Activated CD4-positive, alpha-beta T cell treated with anti-CD3 and anti-CD28 coated beads for 1 hour (primary cell): ENCODE measurements at places on chromosomes 12 and 14.

- DNase-seq, result no peak
Observed at GRCh38 chr12:26369588-26369987, 174.2 kb downstream of the SSPN start.

GRCh38 chr14:54838931-54839512, 63.6 kb downstream of the GCH1 start:
- no peak for DNase-seq

DNA sequence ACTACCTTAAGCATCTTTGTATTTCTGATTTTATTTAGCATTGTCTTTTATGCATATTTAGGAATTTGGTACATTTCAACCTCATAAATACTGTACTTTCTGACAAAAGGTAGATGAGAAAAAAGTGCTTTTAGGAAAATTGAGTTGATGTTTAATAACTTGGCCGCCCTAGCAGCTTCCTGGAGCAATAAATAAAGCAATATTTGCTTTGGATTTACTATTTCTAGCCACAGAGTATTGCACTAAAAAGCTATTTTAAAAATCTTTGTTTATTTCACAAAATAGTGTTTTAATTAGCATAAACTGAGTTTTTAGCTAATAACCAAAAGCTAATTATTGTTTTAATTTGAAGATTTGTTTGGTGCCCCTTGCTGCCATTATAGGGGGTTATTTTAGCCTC, 9.5 kb downstream of the PAPOLA start:
- DNase-seq, result no peak

- no peak for DNase-seq
Observed at GRCh38 chr12:581321-581720, 81.9 kb downstream of the NINJ2 start.

DNA sequence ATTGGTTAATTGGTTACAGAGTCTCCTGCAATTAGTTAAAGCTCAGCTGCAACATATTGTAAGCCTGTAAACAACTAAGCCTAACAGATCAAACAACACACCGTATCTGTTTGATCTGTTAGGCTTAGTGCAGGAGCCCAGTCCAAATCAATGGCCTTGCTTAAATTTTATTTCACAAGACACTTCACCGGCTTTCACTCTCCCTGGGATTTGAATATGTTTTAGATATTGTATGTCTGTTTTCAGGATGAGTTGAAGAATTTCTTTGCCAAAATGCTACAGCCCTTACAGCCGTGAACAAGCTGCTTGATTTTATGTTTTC, 5.5 kb upstream of the RNASE1 start:
- DNase-seq, result no peak

DNA sequence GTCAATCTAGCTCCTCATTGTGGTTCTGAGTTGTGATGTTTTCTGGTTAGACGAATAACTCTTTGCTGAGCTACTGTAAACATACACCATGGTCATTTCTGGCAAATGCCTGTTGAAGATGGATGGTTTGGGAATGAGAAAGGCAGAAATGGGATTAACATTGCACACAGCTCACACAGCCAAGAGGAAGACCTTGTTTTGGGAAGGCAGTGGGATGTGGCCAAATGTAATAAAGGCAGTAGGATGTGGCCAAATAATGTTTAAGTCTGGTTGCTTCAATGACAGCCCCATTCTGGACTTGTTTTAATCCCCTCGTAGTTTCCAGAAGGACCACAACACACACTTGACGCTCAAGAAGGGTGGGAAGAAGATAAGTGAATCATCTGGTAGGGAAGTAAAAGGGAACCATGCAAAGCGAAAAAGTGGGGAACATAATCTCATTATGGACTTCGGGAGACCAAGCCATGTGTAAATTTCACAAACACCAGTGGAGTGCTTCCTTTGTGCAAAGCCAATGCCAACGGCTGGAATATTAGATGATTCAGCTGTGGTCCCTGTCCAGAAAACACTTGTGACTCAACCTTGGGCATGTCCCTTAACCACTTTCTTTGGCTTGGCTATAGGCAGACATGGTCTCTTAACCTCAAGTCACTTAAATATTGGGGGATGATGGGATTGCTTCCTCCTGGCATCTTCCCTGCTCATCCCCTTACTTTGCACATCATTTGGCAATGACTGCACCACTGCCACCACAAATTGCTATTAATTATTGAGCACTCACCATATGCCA, 284.4 kb upstream of the CRY1 start:
- no peak for DNase-seq

GRCh38 chr12:118741194-118741593, 240.1 kb upstream of the SRRM4 start:
- no peak for DNase-seq

DNA sequence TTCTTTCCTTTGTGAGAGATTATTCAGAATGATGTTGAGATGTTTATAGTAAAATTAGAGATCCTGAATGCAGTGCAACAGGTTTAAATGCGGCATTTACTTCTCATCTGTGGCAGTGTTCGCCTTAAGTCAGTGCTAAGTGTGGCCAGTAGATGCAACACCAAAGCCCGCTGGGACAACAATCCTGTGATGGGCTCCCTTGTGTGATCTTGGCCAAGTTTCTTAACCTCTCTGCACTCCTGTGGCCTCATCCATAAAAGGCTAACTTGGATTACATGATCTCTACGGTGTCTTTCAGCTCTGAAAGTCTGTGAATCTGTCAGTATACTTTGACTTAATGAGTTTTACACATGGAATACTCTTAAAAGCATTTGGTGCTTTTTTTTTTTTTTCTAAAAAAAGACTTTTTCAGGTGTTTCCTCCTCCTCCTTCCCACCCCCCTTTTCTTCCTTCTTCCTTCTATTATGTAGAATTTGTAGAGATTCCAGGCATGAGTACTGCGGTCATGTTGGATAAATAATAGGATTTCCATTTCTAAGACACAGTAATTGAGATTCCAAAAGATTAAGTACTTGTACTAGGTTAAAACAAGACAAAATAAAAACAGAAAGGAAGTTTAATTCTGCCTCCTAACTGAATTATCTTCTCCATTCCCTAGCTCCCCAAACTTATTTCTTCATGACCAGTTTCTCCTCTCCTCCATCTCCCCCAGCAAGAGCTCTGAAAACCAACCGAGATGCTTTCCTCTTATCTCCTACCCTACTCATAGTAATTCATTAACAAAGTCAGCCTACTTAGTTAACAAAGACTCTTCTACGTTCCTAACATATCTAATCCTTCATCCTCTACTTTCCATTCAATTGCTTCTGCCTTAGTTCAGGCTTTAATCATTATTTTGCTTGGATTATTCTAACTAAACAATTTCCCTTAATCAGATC, 42.2 kb upstream of the NAV3 start:
- no peak for DNase-seq

DNA sequence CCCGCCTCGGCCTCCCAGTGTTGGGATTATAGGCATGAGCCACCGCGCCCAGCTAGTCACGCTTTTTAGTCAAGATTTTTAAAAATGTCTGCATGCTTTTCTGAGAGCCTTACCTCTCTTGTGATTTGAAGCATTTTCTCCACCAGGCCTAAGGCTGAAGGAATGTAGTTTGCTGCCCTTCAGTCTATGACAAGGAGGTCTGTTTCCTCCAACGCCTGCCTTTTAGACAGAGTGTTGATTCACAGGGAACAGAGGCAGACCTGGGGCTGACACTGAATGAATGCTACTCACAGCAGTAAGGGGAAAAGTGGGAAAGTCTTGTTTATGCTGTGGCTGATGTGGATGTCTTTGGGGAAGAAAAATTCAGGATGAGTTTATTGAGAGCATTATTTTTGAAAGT, 27.2 kb upstream of the MDM2 start:
- no peak for DNase-seq

GRCh38 chr12:27297566-27297965, 35.1 kb upstream of the BMAL2 start:
- no peak for DNase-seq

GRCh38 chr12:43551279-43551970, 578 bp downstream of the ADAMTS20 start:
- no peak for DNase-seq

DNA sequence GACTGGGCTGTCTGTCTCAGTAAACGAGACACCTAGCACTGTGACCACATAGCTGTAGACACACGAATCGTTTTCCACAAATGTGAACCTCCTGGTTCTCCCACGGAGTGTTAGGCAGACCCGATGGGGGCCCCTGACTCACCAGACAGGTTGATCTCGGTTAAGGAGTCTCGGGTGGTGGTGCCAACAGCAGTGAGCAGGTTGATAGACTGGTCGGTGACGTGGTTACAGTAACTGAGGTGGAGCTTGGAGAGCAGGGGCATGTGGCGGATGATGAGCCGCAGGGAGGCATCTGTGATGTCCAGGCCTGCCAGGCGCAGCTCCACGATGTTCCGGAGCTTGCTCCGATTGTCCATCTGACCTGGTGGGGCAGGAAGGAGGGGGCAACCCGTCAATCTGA, 39.8 kb downstream of the RNF34 start:
- DNase-seq, result no peak

DNA sequence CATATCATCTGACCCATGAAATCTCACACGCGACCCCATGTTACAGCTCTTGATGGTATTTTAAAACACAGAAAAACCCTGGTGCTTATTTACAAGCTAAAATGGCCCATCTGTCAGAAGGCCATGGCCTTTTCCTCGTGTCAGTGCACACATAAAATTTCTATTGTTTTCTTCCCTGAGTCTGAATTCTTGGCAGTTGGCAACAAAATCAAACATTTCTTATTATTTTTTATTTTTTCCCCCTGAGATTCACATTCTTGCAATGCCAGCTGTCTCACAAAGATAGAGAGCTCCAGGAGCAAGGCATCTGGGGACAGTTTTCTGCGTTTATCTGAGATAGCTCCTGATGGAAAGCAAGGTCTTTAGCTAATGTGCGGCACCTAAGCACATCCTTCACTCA, 818.1 kb upstream of the TMEM132C start:
- DNase-seq, result no peak

DNA sequence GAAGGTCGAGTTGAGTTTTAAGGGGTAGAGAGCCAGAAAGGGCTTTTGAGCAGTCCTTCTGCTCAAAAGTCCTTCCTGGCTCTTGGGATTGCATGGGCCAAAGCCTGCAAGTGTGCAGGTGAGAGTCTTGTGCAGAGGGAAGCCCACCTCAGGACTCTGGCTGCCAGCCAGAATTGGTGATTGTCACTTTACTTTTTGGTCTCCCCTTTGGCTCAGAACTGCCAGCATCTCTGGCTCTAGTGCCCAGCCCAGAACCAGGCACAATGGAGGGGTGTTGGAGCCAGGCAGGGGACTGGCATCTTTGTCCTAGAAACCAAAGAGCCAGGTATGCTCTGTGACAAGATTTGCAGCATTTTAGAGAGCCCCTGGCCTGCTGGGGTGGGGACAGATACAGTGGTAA, 23.5 kb downstream of the FAM222A start:
- DNase-seq, result no peak

GRCh38 chr12:56628671-56629458, 1.3 kb downstream of the BAZ2A start:
- peak; percentile 44 for DNase-seq

- no peak for DNase-seq
Observed at GRCh38 chr14:65838565-65838964, 426.0 kb downstream of the FUT8 start.

DNA sequence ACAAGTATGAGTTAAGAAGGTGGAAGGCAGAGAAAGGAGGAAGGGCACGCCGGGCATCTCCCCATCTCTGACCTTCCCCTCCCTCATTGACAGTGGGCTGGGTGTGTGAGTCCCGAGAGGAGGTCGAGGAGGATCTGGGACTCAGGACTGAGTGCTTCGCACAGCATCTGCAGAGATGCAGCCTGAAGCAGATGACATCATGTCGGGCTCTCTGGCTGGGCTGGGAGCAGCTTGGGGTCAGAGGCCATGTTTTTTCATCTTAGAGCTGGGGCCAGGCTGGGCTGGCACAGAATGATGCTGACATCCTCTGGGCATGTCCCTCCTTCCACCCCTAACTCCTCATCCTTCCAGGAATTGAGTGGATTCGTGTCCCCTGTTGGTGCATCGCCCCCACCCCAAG, 43.5 kb downstream of the CMKLR1 start:
- no peak for DNase-seq

DNA sequence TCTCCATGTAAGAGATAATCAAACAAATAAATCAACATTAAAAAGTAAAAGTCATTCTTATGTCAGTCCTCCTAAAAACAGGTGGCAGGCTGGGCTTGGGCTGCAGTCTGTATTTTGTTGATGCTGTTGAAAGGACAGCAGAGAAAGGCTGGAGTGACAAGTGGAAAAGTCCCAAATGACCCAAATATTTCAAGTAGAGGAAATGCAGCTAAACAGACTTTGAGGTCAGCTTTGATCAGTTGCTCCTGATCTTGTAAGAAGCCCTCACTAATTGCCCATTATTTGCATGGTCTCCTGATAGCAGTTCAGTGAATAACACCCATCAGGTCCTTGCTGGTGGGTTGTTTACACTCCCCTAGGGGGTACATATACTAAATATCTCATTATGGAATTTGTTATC, 24.9 kb downstream of the TBX3 start:
- DNase-seq, result no peak

DNA sequence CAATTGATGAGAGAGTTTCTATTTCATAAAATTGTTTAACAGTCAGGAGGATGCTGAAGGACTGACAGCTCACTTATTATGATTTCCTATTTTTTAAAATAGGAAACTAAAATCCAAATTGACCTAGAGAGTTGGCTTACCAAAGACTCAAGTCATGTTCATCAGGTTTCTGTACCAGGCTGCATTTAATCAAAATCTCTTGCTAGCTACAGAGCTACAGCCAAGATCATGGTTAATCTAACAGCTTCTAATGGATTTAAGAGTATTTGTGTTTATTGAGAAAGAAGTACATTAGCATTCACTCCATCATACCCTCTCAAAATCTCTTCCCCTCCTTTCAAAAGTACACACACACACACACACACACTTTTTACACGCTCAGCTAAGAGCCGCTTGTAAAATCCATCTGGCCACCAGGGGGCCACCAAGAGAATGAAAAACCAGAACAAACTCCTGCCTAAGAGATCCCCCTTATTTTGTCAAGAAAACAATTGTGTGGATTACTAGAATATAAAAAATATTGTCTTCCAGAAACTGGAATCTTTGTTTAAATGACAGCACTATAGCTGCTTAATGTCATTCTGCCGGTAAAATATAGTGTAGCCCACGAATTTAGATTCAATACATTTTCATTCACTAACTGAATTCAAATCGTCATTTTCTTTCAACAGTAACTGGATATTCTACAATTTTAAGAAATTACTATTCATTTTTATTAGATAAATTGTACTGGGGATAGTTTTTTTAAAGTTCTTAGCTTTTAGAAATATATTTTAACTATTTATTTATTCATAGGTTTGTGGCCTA, 334.0 kb downstream of the BTG1 start:
- peak; percentile 63 for DNase-seq

DNA sequence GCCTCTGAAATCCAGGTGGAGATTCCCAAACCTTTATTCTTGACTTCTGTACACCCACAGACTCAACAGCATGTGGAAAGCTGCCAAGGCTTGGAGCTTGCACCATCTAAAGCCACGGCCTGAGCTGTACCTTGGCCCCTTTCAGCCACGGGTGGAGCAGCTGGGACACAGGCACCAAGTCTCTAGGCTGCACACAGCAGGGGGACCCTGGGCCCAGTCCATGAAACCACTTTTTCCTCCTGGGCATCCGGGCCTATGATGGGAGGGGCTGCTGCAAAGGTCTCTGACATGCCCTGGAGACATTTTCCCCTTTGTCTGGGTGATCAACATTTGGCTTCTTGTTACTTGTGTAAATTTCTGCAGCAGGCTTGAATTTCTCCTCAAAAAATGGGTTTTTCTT, 32.0 kb downstream of the EIF2S3B start:
- DNase-seq, result no peak

- no peak for DNase-seq
Observed at GRCh38 chr12:23055004-23055403, 430.0 kb downstream of the ETNK1 start.
